ENCODE measurements at places on chromosomes 3 and 15. TPM values are rescaled to one million over a fixed set of nuclear protein-coding genes. Genes with fewer than 3 reads are reported as not detected.

Gene UROC1
- not detected for total RNA-seq

Gene CHRD
- total RNA-seq: 15.0 TPM

Gene PRICKLE2
- 5.0 TPM for total RNA-seq

Gene GABPB1
- total RNA-seq: 4.9 TPM

Gene IL20RB
- 0.41 TPM for total RNA-seq

Gene MEIS2
- 13.0 TPM for total RNA-seq

Gene ZNF385D
- total RNA-seq: 2.4 TPM

Gene ARGFX
- total RNA-seq: not detected

Gene ITIH1
- total RNA-seq: 0.32 TPM

Gene EIF2A
- 65.5 TPM for total RNA-seq

Gene MRPL46
- 7.8 TPM for total RNA-seq

Gene CLDN16
- 0.46 TPM for total RNA-seq

- no peak for DNase-seq
Measured at GRCh38 chr15:32694222-32694983, 23.4 kb upstream of the GREM1 start.

GRCh38 chr3:99907959-99908544 lies 90.4 kb downstream of the CMSS1 start:
- DNase-seq: no peak

- DNase-seq: no peak
Measured at GRCh38 chr15:64530472-64530871, 70.1 kb downstream of the ZNF609 start.

DNA sequence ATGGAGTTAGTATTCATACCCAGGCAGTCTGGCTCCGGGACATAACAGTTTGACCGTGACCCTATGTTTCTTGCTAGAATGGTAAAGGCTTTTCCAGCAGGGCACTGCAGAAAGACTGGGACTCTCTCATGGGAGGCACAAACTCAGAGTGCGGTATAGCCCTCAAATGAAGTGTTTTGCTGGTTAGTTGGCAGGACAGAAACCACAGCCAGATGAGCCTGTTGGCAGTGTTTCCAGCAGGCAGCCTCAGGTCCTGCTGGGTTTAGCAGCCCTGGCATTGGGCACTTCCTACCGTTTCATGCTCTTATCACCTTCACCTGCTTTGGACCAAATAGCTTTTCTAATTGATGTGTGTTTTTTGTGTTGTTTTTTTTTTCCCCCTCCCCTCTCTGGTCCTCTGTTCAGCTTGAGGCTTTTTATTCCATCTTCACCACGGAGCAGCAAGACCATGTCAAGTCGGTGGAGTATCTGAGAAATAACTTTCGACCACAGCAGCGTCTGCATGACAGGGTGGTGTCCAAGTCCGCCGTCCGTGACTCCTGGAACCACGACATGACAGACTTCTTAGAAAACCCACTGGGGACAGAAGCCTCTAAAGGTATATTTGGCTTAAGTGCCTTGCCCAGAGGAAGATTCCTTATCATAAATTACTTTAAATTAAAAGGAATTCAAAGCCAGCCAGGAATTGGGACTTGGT lies 205.6 kb downstream of the FEZF2 start:
- DNase-seq: no peak

DNA sequence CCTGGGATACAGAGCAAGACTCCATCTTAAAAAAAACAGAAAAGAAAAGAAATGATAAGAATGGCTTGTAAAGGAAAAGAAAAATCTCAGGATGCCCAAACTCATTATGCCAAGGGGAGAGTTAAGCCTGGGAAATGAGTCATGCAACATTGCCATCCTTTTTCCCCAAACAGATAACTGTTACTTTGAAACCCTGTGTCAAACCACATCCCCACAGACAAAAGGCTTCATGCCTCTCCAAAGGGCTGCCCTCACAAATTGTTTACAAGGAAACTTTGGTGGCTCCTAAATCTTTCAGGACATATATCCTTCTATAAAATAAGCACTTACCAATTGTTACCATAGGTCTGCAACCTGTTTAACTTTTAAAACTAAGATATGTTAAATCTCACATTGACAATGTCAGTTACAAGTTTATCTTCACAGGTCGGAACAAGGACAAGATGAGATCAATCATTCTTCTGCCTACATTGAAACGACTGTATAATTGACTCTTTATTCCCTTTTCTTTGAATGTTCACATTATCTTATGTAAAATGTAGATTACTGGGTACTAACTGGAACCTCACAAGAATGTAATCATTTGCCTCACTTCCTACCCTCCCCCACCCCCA lies 18.6 kb upstream of the SENP7 start:
- no peak for DNase-seq

DNA sequence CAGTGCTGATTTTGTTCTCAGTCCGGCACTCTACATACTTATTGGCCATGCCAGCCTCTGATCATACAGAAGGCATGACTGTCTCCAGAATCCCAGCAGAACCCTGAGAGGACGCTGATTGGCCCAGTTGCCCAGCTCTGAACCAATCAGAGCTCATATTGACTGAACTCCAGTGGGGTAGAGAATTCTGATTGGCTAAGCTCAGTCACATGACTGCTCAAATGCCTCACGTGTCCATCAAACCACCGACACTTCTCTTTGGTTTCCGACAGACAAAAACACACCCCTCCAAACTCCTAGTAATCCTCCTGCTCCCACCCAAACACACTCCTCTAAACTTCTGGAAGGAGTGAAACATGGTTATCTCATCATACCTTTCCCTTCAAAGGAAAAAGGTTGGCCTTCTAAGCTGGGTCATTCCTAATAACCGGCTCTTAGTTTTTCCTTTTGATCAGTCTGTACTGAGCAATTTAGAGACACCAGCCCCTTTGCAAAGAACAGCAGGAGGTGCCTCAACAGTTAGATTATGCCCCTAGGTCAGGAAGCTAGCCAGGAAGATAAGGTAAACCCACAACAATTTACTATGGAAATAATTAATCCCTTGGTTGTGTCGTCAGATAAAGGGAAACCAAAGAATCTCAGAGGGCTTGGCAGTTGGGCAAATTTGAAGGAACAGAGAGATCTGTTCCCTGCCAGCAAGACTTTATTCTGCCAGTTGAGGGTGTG lies 187.8 kb downstream of the TLE3 start:
- no peak for DNase-seq

DNA sequence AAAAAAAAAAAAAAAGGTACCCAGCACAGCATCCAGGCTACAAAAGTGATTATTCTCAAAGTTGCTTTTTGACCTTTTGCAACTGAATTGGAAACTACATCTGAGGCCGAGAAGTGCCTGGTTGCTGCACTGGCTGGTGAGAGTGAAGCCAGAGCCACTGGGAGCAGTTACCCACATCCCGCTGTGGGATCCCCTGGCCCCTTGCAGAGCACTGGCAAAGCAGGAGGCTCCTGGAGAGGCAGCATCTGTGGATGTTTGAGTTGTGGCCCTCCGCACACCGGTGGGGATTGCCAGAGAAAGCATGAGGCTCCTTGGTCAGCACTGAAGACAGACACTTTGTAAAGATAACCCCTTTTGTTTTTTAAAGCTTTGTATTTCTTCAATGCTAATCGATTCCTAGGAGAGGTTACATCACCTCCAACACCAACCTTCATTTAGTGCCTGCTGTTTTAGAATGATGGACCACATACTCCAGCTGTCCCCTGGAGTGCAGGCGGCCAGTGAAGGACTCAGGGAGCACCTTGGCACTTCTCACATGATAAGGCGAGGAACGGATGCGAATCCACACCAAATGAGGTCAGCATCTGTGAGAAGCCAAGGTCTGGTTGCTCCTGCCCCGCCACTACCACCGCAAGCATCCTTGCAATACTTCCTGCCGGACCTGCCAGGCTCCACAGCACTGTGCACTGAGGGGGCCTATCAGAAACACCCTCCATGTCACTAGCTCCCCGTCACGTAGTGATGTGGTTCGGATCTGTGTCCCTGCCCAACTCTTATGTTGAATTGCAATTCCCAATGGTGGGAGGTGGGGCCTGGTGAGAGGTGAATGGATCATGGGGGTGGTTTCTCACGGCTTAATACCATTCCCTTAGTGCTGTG lies 256.5 kb downstream of the GABRB3 start:
- DNase-seq: no peak

- no peak for DNase-seq
Measured at GRCh38 chr3:86793786-86794185, 197.2 kb downstream of the VGLL3 start.

DNA sequence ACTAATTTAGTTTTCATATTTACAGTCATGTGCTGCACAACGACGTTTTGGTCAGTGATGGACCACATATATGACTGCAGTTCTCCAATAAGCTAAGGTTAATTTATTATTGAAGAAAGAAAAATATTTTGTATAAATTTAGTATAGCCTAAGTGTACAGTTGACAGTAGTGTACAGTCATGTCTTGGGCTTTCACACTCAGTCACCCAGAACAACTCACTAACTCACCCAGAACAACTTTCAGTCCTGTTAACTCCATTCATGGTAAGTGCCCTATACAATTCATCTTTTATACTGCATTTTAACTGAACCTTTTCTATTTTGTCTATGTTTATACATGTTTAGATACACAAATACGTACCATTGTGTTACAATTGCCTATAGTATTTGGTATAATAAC lies 3.8 kb upstream of the GABRR3 start:
- DNase-seq: no peak

DNA sequence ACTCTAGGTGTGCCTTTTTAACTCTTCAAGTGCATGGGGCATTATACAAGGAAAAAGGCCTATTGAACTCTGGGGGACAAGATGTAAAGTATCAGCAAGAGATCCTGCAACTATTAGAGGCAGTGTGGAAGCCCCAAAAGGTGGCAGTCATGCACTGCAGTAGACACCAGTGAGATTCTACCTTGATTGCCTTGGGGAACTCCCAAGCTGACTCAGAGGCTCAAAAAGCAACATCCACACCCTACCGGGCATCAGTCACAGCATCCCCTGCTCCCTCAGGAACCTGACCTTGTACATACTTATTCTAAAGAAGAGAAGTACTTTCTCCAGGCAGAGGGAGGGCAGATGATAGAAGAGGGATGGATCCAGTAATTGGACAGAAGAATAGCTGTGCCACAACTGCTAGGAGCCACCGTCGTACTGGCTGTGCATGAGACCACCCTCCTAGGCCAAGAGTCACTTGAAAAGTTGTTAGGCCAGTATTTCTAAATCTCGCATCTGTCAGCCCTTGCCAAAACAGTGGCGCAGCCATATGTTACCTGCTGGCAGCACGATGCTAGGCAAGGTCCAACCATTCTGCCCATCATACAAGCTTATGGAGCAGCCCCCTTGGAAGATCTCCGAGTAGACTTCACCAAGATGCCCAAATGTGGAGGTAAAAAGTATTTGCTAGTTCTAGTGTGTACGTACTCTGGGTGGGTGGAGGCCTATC lies 523.1 kb upstream of the FRG2C start:
- DNase-seq: no peak

GRCh38 chr3:3683261-3683660 lies 116.0 kb upstream of the LRRN1 start:
- DNase-seq: no peak

DNA sequence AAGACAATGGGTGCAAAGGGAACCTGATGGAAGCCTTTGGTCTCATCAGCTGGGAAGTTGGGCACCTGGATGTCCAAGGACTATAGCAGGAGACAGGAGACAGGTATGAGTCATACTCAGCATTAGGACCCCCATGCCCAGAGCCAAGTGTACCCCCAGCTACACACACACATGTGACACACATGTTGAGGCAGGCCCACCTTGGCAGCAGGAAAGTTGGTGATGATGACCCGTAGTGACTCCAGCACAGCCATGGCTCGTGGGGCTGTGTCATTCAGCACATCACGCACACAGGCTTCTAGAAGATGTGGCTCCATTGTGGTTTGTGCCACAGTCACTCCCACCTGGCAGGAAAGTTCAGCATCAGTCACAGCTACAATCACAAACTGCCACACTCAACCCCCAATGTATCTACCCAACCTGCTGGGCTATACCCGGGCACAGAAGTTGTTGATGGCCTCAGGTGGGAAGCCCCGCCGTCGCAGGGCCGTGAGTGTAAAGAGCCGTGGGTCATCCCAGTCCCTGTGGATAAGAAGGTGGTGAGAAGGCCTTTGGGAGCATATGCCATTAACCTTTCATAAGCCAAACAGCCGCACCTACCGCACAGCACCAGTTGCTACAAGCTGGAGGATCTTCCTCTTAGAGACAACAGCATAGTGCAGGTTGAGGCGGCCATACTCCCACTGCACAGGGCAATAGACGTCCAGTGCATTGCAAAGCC lies 5.2 kb upstream of the QRICH1 start:
- DNase-seq: no peak

DNA sequence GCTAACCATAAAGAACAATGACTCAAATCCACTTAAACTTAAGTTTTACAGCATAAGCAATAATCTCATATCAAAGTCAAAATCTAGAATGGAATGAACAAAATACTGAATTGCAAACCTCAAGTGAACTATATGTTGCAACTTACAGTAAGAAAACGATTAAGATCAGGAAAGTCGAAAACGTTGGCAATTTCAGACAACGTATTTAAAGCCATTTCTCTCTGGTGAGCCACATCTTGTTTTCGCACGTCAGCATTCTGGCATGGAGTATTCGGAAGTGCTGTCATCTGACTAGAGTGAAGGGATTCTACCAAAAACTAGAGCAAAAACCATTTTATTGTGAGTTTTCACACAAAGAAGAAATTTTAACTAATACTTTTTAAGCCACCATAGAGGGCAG lies 28.5 kb downstream of the ATR start:
- no peak for DNase-seq

DNA sequence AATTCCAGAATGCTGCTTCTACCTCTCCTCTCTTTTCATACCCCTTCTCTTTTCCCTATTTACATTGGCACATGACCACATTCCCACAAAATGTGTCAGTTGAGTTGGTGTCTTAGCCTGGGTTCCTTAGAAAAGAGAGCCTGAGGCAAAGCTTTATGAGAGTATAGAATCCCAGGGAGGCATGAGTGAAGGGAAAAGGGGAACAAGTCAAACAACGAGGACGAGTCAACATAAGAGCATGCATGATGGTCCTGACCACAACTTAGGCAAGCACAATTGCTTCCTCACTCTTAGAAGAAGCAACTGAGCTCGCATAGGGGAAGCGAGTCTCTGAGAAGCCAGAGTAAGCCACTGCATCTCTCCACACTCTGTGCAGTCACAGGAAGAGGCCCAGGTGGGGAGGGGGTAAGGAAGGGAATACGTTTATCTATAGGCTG lies 15.4 kb upstream of the ZNF774 start:
- DNase-seq: no peak

- DNase-seq: no peak
Measured at GRCh38 chr15:31202953-31203352, 101.4 kb upstream of the TRPM1 start.

GRCh38 chr3:104040896-104041295 lies 1325.8 kb upstream of the ALCAM start:
- no peak for DNase-seq

DNA sequence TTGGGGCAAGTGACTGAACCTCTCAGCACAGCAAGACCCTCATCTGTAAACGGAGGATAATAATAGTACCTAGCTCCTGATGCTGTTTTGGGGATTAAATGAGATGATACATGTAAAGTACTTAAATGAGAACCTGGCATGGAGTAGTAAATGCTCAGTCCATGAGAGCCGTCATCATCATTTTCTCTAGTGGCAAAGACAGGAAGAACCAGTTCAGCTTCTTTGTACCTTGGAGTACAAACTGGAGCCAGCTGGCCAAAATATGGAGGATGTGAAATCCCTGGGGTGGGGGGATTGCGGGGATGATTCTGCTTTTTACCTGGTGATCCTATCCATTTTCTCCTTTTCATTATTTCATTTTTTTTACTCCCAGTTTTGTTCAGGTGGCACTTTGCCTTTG lies 204.2 kb upstream of the LRRN1 start:
- DNase-seq: no peak

GRCh38 chr3:124078953-124079911 lies 87.3 kb upstream of the ROPN1 start:
- DNase-seq: no peak
